ENCODE measurements at places on chromosomes 7 and 10. TPM values are rescaled to one million over a fixed set of nuclear protein-coding genes. Genes with fewer than 3 reads are reported as not detected.

- no peak for DNase-seq
Measured at GRCh38 chr10:132566892-132567291, 29.3 kb downstream of the INPP5A start.

DNA sequence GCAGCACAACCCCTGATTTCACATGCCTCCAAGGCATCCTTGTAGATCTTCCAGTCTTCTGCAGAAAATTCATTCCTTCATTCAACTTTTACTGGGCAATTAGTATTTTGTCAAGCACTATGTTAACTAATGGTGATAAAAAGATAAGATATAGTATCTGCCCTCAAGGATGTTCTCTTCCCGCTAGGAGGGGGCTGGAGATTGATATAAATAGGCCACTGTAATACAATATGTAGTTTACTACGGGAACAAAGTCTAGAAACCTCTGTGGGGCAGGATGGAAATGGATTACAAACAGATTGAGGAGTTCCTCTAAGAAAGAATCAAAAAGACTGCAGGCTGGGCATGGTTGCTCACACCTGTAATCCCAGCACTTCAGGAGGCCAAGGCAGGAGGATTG lies 10.3 kb upstream of the PARD3 start:
- no peak for DNase-seq

DNA sequence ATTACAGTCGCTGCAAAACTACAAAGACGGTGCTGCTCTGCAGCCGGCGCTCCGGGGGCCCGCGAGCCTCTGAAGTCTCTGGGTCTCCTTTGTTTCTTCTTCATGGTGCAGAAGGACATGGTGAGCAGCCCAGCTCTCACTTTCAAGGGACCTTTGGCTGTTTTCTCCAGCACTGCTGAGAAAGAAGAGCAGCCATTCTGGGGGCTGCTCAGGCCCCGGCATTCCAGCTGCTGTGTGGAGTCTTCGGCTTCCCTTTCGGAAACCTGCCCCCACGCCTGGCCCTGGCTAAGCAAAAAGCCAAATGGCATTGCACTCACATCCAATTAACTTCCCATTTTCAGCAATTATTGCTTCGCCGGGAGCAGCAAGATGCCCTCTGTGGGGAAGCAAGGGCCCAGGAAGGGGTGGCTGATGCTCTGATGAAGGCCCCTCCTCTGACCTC lies 555.7 kb downstream of the PTPRN2 start:
- DNase-seq, result no peak

GRCh38 chr10:127899766-127900387 lies 7.0 kb upstream of the PTPRE start:
- DNase-seq, result no peak

GRCh38 chr10:78578929-78579328 lies 489.8 kb upstream of the ZMIZ1 start:
- DNase-seq, result no peak

- DNase-seq, result no peak
Measured at GRCh38 chr7:121046893-121047468, 58.5 kb downstream of the CPED1 start.

GRCh38 chr7:149245744-149246143 lies 6.3 kb downstream of the ZNF212 start:
- DNase-seq, result no peak

DNA sequence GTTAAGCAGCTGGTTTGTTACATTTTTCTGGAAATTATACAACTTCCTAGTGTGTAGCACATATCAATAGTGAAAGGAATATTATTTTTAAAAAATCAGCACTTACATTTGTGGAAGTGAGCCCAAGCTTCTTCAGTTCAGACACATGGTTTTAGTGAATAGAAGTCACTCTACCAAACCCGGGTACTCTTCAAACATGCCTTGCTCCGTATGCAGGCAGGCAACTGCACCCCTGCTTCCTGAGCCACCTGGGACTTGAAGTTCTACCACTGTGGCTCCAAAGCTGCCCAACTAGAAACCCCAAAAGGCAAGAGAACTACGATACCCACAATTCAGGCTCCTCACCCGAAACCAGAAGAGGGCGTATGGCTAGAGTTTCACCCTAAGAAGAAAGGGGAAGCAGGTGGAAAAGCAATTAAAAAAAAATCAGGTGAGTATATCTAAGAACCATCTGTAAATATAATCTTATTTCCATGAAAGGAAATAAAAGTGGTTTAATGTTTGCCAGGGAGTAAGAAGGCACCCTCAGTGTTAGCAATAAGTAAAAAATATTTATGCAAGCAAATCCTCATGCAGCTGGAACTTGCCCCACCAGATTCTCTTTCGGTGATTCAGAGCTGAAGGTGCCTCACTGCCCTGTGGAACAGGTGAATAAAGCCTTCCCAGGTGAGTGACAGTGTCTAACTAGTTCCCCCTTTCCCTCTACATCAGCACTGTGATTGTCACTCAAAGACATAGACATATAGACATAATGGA lies at the start of gene MACC1:
Gene MACC1 (minus strand): TSS at position 192 of the 756 bp plus-strand sequence. CDS start 55,522 bp downstream, outside the sequence.
- no peak for DNase-seq

The SAP25 gene
- 0.29 TPM for total RNA-seq

DNA sequence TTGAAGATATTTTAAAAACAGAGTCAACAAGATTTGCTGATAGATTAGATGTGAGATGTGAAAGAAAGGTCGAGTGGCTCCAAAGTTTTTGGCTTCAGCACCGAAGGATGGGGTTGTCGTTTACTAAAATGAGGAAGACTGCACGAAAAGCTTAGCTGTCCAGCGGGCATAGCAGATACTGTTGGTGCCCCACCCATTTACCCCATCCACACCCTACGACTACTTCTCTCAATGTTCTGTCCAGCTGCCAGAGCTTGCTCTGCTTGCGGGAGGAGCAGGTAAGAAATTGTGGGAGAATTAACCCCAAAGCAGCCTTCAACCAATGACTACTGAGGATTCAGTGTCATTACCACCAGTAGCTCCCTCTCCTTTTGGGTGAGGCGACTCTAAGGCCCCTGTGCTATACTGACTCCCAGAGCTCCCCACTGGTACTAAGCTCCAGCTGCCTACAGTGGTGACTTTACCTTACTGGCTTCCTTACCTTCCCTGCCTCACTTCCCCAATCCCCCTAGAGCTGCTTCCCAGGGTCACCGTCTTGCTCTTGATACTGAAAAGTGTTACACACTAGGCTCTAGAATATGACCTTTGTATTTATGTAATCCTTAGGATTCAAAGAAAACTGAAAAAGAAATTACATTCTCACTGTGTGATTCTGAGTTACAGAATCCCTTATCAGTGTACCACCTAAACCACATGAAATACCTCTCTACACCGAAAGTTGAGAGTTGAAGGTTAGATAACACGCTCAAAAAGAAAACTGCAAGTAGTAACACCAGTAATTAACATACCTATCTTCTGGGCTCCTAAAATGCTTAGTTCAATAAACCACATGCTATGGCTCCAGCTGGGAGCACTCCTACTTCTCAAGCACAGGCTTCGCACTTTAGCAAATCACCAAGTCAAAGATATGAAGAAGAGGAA lies 22.3 kb downstream of the CACUL1 start:
- DNase-seq, result no peak

The PAPSS2 gene
- total RNA-seq, result 63.9 TPM

GRCh38 chr10:48390933-48391845 lies 84.7 kb downstream of the MAPK8 start:
- DNase-seq, result peak; percentile 86

GRCh38 chr10:26435852-26436251 lies 2.3 kb upstream of the APBB1IP start:
- DNase-seq, result no peak

The DYDC1 gene
- total RNA-seq, result not detected

All from glomerular endothelial cell (primary cell).